ENCODE measurements at places on chromosomes 7 and 10. TPM values are rescaled to one million over a fixed set of nuclear protein-coding genes. Genes with fewer than 3 reads are reported as not detected.

The AKR1C3 gene
- 1,052 TPM for total RNA-seq

The C10orf143 gene
- total RNA-seq = 0.66 TPM

The FBXL13 gene
- total RNA-seq = 0.38 TPM

The LIPK gene
- not detected for total RNA-seq

The PNLIPRP2 gene
- 0.11 TPM for total RNA-seq

The AKR1D1 gene
- 0.08 TPM for total RNA-seq

The OLAH gene
- total RNA-seq = 1.0 TPM

The PANK1 gene
- 6.5 TPM for total RNA-seq

The SPDYE1 gene
- not detected for total RNA-seq

The MRLN gene
- not detected for total RNA-seq

The MNX1 gene
- 4.2 TPM for total RNA-seq

The EPHA1 gene
- total RNA-seq = not detected

The GRID1 gene
- total RNA-seq = 0.26 TPM

The PHYHIPL gene
- total RNA-seq = 0.59 TPM

The LRRD1 gene
- total RNA-seq = not detected

The CCDC146 gene
- total RNA-seq = 0.60 TPM

The AGR2 gene
- total RNA-seq = 120 TPM

The LAMB4 gene
- total RNA-seq = 0.19 TPM

The DYNC1I1 gene
- total RNA-seq = 0.13 TPM

The OR6V1 gene
- total RNA-seq = not detected

The PVRIG gene
- not detected for total RNA-seq

The CEP55 gene
- 73.3 TPM for total RNA-seq

The NKX2-3 gene
- total RNA-seq = not detected

The HMX3 gene
- total RNA-seq = not detected

Measured in A549 treated with dexamethasone at 1 μM for 4 hours (cell line).